NCI-H2081 treated with DMSO at 0.1 percent for 48 hours (cell line): ENCODE measurements at places on chromosomes 7 and 10.

DNA sequence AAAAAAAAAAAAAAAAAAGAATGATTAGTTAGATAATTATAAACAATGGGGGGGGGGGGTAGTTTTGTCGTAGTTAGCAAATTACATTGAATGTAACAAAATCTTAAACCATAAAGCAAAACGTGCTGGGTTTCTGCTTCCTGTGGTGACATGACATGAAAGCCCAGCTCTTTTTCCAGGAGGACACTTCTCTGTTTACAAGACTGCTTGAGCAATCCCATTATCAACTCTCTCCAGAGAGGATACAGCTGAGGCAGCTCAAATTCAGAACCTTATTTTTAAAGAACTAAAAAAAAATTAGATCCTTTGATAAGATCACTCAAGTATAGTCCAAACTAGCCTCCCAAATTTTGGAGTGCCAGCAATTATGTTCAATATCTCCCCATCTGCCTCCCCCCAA lies 58.6 kb downstream of the ADRB1 start:
- DNase-seq, result no peak

- no peak for DNase-seq
Observed at GRCh38 chr10:112365014-112365432, 8.9 kb upstream of the ACSL5 start.

DNA sequence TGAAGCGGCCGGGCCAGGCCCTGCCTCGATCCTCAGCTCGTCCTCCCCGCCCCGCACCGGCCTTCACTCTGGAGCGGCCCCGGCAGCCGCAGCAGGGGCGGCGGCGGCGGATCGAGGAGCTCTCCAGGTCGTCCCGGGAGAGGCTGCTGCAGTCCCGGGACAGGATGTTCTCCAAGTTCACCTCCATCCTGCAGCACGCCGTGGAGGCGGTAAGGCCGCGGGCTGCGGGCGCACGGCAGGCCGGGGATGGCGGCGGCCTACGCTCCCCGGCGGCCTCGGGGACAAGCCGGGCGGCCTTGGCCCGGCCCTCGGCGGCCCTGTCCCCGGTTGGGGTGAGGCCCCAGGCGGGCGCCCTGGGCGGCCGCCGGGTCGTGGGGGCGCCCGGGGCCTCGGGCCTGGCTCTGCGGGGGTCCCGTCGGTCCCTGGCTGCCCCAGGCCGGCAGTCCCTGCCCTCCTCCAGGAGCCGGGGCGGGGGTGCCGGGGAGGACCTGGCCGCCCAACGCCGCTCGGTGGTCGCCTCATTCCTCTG lies 399 bp downstream of the FHIP2A start:
- no peak for DNase-seq

GRCh38 chr10:95077556-95077955 lies 8.3 kb upstream of the CYP2C8 start:
- DNase-seq, result no peak

DNA sequence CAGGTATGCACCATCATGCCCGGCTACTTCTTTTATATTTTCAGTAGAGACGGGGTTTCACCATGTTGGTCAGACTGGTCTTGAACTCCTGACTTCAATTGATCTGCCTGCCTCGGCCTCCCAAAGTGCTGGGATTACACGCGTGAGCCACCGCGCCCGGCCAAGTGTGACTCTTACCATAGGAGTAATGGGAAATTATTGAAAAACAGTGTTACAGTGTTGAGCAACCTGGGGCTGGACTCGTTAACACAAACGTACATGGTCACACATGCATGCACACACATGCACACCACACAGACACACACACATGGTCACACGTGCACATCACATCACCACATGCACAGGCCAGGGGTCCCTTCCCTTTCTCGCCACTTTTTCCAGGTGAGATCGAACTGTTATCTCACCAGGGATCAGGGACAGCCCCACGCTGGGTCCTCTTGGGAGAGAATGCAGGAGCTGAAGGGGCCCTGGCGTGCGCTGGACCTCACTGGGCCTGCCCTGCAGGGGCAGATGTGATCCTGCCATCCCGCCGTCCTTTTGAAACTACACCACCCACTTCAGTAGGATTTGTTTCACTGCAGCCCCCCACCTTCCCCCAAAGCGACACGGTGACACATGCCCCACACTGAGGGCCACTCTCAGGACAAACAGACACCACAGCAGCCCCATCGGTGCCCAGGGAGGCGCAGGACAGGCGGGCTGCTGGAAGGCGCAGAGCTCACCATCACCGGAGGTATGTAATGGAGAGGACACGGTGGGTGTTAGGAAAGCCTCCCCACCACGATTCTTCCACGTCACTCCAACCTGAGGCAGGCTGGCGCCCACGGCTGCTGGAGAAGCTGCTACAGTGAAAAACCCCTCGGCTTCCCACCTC lies 10.2 kb downstream of the RADIL start:
- no peak for DNase-seq

DNA sequence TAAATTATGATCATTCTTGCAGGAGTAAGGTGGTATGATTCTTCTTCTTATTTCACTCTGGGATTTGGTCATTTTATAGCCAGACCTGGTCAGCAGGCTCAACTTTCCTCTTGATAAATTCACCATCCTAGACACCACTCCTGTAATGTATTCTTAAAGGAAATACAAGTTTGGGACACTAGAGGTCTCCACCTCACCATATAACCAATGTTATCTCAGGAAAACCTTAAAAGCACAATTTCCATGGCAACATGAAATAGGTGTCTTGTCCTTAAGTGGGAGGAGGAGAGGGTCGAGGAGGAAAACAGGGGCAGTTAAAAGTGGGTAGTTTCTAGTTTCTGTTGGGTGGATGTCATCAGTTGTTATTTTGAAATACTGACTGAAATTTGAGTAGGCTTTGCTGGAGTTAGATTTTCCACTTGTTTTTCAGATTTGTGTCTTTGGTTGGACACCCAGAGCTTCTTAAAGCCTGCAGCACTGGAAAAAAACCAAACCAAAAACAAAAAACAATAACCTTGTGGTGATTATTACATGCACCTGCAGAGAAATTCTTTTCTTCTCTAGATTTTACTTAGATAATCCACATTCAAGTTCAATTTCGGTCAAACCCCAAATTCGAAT lies 163.1 kb downstream of the PRKCQ start:
- peak; percentile 8 for DNase-seq

DNA sequence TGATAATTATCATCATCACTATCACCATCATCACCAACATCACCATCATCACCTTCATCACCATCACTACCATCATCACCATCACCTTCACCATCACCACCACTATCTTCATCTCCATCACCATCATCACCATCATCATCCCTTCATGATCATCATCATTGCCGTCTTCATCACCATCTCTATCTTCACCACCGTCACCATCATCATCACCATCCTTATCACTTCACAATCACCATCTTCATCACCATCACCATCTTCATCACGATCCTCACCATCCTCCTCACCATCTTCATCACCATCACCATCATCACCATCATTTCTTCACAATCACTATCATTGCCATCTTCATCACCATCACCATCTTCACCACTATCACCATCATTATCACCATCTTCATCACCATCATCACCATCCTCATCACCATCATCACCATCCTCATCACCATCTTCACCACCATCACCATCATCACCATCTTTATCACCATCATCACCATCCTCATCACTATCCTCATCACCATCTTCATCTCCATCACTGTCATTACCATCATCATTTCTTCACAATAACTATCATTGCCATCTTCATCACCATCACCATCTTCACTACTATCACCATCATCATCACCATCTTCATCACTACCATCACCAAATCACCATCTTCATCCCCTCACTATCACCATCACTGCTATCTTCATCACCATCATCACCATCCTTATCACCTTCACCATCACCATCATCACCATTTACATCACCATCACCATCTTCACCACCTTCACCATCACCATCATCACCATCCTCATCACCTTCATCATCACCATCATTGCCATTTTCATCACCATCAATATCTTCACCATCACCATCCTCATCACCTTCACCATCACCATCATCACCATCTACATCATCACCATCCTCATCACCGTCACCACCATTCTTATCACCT lies 72.4 kb upstream of the DNAAF5 start:
- no peak for DNase-seq

GRCh38 chr10:71213127-71213621 lies 804 bp downstream of the UNC5B start:
- peak; percentile 6 for DNase-seq

DNA sequence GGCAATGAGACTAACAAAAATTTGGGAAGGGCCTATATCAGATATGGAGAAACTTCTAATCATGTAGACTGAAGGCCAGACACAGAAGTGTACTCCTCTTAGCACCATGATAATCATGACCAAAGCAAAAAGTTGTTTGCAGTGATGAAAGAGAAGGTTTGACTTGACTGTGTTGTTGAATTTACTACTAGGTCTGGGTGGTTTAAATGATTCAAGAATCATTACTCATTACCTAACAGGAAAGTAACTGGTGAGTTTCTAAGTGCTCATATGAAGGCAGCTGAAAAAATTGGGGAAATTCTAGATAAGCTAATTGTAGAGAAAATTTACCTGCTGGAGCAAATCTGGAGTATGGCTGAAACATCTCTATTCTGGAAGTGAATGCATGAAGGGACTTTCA lies 451.5 kb upstream of the SORCS1 start:
- DNase-seq, result no peak

GRCh38 chr7:33578166-33578565 lies 327.2 kb upstream of the BMPER start:
- DNase-seq, result no peak

- DNase-seq, result no peak
Observed at GRCh38 chr10:119620241-119621077, 23.7 kb upstream of the TIAL1 start.

DNA sequence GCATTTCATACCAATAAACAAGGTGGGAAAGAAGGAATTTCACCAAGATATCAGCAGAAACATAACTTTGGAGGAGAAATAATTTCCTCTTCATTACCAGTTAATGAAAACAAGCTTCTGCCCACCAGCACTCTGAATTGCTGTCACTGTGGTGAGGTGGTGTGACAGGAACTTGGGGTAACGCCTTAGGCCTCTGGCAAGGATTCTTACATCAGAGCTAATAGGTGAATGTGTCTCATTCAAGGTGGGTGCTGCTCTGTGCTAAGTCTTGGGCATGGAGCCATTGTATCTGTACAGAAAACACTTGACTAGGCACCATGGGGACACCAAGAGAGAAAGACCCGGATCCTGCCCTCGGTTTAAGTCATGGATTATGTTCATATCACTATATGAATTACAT lies 8.3 kb upstream of the LOXL4 start:
- no peak for DNase-seq

- DNase-seq, result no peak
Observed at GRCh38 chr10:46091080-46091827, 45.2 kb upstream of the MSMB start.

DNA sequence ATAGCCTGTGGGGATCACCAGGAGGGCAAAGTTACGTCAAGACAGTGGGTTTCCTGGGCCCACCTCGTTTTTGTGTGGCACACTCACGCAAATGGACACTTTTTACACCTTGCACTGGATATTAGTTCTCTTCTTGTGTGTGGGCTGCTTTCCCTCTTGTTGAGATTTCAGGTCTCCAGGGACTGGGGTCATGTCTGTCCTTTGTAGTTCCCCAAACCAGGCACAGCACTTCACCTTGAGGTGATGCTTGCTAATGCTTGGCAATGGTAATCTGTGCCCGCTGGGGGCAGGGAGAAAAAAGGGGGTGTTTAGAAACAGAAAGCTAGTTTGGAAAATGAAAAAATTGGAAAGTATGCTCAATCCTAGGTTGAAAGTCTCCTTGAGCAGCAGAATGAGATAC lies 195.3 kb downstream of the PTEN start:
- DNase-seq, result no peak

- no peak for DNase-seq
Observed at GRCh38 chr7:33816106-33816505, 89.2 kb upstream of the BMPER start.

- no peak for DNase-seq
Observed at GRCh38 chr10:3806603-3807002, 21.6 kb upstream of the KLF6 start.

DNA sequence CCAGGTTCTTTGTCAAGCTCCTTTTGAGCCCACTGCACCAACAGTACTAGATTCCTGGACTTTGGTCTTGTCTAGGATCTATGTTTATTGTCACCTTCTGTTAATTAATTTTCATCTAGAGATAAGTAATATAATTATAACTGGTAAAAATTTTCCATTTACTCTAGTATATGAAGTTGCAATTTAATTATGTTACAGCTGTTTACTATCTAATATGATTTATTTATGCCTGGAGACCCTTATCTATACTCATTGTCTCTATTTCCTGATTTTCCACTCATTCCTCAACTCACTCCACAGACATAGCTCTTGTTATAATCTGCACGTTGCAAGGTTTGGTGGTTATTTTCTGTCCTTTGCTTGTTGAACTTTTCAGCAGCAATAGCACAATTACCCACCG lies 63.2 kb upstream of the PHF14 start:
- no peak for DNase-seq

GRCh38 chr7:77537778-77538280 lies 734 bp downstream of the PTPN12 start:
- no peak for DNase-seq

DNA sequence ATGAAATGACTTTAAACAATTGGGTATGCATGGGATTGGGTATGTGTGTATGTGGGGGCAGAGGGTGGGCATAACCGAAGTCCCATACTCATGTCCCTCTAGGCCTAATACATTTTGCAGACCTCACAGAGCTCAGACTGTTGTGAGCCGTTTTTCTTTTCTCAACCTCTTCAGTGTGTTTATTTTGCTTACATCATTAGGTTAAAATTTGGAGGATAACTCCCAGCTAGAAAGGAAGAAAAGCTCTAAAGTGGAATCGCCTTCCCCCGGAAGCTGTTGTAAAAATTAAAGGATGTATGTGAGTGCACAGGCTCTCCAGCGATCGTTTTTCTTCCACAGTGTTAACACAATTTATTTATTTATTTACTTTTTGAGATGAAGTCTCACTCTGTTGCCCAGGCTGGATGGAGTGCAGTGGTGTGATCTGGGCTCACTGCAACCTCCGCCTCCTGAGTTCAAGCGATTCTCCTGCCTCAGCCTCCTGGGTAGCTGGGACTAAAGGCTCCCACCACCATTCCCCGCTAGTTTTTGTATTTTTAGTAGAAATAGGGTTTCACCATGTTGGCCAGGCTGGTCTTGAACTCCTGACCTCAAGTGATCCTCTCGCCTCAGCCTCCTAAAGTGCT lies 1.5 kb upstream of the H2AZ2 start:
- no peak for DNase-seq

DNA sequence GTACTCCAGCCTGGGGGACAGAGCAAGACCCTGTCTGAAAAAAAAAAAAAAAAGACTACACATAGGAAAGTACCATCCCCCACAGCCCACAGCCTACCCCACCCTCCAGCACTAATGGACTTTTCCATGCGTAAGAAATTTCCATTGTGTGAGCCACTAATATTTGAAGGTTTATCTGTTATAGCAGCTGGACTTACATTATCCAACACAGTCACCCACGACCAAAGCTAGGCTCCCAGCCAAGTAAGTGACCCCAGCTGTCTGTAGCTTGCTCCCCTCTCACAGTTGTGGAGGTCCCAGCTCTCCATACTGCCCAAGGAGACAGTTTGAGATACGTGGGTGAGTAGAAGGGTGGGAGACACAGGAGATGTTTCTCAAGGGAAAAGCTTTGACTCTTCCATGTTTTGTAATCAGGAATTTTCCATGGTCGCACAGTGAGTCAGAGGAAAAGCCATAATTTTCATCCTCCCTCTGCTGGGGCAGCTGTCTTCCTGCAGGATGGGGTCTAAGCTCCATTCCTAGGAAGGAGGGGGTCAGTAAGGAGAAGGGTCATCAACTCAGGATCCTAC lies 57.4 kb downstream of the CAV1 start:
- DNase-seq, result no peak

GRCh38 chr10:91471602-91472001 lies 61.5 kb downstream of the HECTD2 start:
- DNase-seq, result no peak

GRCh38 chr10:94115725-94116124 lies 122.0 kb downstream of the PLCE1 start:
- DNase-seq, result no peak
